NCI-H526 treated with DMSO at 0.1 percent for 48 hours (cell line): ENCODE measurements at places on chromosomes 11 and 22.

- no peak for DNase-seq
Measured at GRCh38 chr22:45775569-45776312, 104.1 kb downstream of the ATXN10 start.

GRCh38 chr11:31254415-31254814 is 115.1 kb downstream of the DCDC1 start:
- no peak for DNase-seq

GRCh38 chr11:134236834-134237556 is 12.5 kb downstream of the VPS26B start:
- no peak for DNase-seq

DNA sequence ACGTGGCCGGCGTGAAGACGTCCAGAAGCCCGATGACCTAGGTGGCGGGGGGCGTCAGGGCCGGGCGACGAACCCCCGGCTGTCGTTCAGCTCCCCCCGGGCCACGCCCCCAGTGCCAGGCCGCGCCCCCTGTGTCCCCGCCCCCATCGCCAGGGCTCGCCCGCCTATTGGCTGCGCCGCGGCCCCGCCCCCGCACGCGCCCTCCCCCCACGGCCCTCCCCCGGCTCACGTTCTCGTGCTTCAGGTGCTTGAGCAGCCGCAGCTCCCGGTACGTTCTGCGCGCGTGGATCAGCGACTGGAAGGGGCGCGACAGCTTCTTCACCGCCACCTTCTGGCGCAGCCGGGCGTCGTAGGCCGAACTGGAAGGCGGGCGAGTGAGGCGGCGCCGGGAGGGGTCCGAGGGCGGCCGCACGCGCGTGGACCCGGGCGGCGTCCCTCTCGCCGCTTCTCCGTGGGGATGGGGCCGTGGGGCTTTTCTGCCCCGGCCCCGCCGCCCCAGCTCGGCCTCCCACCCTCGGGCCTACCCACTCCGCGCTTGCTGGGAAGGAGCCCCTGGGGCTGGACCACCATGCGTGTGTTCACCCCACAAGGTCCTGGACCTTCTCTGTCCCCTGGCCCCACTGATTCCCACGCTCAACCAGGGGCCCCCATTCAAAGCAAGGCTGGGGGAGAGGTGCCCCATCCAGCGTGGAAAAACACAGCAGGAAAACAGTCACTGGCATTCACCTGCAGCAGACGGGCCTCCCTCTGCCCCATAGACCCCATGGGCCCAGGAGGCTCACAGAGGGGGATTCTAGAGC is 2.4 kb downstream of the MAPK11 start:
- no peak for DNase-seq

DNA sequence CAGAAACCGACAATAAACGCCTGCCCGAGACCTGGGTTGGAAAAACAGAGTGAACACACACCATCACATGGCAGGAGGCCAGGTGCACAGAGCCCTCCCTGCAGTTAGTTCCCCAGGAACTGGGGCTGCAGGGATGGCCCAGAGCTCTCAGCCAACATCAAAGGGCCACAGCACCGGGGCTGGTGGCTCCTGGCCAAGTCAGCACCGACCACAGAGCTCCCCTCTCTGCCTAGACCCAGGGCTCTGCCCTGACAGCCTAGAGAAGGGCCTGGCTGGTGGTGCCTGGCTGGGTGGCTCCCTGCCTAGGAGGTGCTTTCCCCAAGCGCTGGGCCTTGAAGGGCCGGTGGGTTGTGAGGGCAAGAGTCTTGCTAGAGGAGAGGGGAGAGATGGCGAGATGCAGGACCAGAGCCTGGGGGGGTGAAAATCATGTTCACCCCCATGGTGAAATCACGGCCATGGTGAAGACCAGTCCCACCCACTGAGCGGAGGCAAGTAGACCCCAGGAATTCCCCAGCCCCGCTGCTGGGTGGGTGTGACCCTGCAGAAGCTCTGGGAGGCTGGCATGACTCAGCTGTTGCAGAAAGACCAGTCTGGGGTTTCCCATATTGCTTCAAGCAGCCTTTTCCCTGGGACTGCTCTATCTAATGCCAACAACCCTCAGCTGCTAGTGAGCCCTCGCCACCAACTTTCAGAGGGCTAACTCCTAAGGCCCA is 7.2 kb upstream of the BID start:
- DNase-seq: no peak

DNA sequence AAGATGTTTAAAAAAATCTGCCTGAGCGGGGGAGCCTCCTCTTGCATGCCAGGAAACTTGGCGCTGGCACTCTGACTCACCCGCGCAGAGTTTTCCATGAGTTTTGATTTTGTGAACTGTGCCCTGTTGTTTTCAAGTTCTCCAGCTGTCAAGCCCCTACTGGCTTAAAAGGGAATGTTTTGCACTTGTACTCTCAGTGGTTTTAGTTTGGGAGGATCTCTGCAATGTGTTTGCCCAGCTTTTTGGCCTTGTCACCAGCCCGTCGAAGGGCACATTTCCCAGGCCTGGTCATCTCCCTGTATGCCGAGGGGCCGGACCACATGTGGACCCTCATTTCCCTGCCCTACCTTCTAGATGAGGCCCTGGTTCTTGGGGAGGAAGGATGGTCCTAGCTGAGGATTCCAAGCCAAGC is 12.2 kb downstream of the MRGPRF start:
- no peak for DNase-seq

DNA sequence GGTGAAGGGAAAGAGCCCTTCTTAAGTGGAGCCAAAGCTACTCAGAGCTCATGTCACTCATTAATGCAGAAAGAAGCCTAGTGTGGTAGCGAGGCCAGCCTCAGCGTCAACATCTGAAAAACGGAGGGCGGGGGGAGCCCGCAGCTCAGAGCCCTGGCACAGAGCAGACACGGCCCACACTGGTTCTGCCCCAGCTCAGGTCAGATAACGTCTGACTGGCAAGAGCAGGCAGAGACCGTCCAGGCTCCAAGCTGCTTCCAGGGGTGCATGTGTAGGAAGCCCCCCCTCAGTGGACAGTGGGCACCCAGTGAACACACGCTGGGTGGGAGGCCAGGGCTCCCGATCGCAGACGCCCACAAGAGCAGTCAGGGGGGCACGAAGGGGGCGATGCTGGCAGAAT is 100.8 kb downstream of the SHANK2 start:
- DNase-seq: no peak

GRCh38 chr22:41943661-41944209 is 3.2 kb downstream of the CENPM start:
- DNase-seq: no peak

DNA sequence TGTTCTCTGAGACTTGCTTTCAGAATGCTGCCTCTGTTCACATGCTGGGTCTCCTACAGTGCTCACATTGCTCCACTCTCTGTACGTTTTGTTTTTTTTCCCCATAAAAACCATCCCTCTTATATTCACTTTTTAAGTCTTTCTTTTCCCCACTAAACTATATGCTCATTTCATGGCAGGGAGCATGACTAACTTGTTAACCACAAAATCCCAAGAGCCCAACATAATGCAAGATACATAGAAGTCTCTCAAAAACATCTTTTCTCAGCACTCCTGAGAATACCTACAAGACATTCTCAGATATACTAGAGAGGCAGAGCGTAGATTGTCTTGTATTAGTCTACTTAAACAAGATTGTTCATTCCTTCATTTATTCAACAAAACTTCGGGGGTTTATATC is 73.3 kb downstream of the FAM76B start:
- DNase-seq: no peak

GRCh38 chr22:30655532-30655931 is 12.1 kb downstream of the DUSP18 start:
- no peak for DNase-seq

GRCh38 chr11:117502779-117503100 is 175.1 kb downstream of the CEP164 start:
- no peak for DNase-seq

DNA sequence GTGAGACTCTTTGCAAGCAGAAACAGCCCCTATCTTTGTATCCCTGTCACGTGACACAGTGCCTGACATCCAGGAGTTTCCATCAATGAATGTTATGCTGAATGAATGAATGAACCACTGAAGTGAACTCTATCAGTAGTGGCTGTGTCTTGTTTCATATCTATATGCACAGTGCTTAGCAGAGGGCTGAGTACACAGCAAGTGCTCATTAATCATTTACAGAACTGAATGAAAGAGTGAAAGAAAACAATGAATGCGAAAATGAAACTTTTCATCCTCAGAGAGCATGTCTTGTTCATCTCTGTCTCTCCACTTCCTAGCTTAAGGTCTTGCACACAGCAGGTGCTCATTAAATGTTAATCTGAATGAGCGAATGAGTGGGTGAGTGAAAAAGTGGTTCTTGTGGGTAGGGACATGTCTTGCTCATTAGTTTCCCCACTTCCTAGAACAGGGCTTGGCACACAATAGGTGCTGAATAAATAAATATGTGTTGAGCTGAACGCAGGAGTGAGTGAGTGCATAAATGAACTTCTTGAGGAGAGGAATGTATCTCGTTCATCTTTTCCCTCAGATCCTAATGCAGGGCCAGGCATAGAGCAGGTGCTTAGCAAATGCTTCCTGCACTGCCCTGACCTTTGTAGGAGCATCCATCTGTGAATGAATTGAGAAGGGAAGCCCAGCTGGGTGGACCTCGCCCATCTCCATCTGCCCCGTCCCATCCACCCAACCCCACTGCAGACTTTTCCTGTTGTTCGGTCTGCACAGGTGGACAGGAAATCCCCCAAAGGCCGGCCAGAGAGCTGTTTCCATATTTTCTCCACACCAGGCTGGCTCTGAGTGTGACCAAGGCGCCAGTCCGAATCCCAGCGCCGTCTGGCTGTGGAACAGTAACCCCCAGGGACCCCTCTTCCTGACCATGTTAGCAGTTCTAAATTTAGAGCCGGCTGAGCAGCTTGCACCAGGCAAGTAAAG is 113.4 kb upstream of the CRYBB3 start:
- no peak for DNase-seq

DNA sequence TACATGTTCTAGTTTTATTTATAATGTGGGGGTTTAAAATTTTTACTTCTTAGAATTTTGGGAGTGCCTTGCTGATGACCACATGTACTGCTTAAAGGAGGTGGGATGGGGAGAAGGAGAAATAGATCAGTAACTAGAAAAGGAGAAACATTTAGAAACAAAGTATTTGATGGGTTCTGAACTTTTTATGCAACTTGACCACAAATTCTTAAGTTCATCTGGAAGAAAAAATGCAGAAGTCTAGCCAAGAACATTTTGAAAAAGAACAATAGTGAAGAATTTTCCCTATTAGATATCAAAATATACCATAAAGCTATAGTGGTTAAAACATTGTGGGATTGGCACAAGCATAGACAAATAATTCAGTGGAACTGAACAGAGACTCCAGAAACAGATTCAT is 73.3 kb upstream of the AMPD3 start:
- DNase-seq: no peak

DNA sequence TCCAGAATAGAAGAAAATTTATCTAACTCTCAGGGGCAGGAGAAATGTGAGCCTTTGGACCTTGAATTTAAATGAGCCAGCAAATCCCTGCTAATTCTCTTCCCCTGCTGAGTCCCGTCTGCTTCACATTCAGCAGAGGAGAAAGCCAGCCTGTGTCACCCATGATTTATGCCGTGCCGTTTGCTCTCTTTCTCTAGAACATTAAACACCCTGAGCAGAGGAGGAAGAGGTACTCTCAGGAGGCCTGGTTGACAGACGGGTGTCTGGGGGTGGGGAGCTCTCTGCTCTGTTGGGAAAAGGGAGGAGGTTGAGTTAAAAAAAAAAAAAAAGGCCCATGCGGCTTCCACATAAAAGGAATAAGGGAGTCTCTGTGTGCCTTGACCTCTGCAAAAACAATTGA is 11.3 kb upstream of the MTMR3 start:
- DNase-seq: no peak

- no peak for DNase-seq
Measured at GRCh38 chr22:49533886-49534285, 293.8 kb downstream of the BRD1 start.

GRCh38 chr11:3723014-3723708 is 52.0 kb upstream of the CHRNA10 start:
- DNase-seq: no peak

DNA sequence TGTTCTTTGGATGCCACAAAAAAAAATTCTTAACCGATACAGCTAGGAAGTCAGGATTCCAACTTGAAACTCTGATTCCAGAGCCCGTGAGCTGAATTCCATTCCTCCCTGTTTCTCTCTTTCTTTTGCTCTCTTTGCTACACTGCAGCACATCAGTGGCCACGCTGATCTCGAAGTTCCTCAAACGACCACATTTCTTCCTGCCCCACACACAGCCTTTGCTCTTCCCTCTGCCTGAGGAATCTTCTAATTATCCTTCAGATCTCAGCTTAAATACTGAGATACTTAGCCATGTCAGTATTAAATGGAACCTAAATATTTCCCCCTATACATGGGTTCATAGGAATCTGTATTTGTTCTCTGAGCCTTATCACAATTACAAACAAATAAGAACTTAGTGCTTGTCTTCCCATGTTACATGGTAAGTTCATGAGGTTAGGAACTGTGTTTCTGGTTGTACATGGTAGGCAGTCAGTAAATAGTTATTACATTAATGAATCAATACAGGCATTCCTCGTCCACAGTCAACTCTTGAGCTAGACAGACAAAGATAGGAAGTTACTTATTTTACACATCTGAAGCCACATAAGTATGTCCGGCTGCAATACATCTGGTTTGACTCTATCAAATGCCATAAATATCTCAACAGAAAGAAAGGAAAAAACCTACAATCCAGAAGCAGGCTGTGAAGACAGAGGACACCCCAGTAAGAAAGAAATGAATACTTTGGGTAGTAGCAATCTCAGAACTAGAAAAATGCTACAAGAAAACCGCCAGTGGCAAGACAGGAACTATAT is 86.6 kb downstream of the MAML2 start:
- DNase-seq: no peak

DNA sequence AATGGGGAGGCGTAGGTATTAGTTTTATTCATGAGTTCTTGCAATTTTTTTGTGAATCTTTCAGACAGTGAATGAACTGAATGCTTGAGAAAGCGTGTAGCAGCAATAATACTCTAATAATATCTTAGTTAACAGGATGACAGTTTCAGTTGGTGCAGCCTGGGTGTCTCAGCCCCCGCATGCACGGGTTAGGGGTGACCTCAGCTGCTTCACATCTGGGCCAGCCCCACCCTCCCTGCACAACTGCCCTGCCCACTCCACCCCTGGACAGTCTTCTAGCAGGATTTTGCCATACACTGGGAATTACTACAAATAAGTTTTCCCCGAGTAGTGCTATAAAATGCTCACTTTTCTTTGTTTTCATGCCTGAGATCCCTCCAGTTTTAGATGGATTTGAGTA is 83.2 kb downstream of the ST3GAL4 start:
- DNase-seq: no peak

GRCh38 chr11:61453695-61454094 is 23.8 kb downstream of the SDHAF2 start:
- DNase-seq: no peak
